ENCODE measurements at places on chromosomes 7 and 10. TPM values are rescaled to one million over a fixed set of nuclear protein-coding genes. Genes with fewer than 3 reads are reported as not detected.
A peak's percentile ranks its signal among the peaks of the same experiment; 100 is the strongest.

DNA sequence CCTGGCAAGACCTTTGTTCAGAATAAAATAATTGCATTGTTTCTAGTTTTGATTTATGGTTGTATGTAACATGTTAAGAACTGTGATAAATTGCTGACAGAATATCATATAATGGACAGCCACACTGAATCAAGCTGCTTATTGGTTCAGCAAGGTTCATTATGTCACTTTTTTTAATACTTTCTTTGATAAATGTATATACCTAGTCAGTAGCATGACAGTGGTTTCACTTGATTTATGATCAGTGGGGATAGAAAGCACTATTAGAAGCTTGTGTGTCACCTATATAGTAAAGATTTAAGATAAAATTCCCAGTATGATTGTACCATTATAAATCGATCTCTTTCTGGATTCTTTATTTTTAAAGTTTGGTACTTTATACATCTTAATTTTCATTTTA is 4.5 kb downstream of the BUB3 start:
- no peak for DNase-seq

DNA sequence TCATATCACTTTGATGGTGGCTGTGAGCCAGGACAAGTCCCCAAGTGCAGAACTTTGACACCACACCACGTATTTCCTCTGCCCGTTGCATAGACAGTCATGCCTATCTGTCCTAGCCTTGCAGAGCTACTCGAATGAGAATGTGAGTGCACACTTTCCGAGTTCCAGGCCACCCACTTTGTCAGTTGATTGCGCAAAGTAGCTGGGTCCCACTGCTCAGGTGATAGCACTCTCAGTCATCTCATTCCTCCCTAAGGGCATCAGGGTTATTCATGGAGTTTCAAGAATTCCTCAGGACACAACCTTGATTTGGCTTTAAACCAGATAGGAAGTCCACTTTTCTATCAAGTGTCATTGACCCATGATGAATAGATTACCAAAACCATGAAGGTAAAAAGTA is 19.3 kb downstream of the LSM5 start:
- DNase-seq, result no peak

Gene PRSS37
- total RNA-seq, result not detected

GRCh38 chr10:93379731-93380575 is 102.2 kb downstream of the MYOF start:
- DNase-seq, result peak; percentile 4

- DNase-seq, result no peak
Observed at GRCh38 chr10:128494665-128495064, 368.4 kb upstream of the MKI67 start.

DNA sequence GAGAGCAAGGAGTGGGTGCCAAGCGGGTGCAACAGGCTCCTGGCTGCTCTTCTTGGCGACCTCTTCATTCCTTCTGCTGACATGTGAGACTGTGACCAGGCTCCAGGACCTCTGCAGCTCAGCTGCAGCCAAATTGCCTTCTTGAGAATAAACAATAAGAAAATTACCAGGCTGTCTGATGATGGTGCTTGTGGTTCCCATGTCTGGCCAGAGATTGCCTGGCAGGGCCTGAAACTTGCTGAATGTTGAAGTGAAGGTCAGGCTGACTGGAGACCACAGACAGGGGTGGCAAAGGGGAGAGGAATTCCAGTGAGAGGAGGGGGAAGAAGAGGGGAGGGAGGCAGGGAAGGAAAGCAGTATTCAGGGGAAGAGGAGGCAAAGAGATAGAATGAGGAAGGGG is 497.4 kb upstream of the PODXL start:
- DNase-seq, result no peak

GRCh38 chr10:70300908-70301597 is 17.2 kb upstream of the NPFFR1 start:
- DNase-seq, result no peak

DNA sequence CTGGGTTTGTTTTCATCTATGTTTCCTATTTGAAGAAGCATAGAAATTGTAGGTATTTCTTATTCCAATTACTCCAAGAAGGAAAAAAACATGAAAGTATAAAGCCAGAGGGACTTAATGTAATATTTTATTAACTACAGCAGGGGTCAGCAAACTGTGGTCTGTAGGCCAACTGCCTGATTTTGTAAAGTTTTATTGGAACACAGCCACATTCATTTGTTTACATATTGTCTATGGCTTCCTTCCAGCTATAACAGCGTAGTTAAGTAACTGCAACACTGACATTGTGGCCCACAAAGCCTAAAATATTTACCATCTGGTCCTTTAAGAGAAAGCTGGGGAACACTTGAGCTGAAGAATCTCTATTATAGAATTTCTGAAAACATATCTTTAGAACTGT is 306.2 kb downstream of the BICC1 start:
- DNase-seq, result no peak

Gene ABCB8
- total RNA-seq, result 39.6 TPM

- no peak for DNase-seq
Observed at GRCh38 chr7:126778101-126778500, 474.6 kb downstream of the GRM8 start.

Gene PCDH15
- total RNA-seq, result not detected

Gene VAX1
- total RNA-seq, result not detected
